ENCODE measurements at places on chromosomes 11 and 22.
A peak's percentile ranks its signal among the peaks of the same experiment; 100 is the strongest.

DNA sequence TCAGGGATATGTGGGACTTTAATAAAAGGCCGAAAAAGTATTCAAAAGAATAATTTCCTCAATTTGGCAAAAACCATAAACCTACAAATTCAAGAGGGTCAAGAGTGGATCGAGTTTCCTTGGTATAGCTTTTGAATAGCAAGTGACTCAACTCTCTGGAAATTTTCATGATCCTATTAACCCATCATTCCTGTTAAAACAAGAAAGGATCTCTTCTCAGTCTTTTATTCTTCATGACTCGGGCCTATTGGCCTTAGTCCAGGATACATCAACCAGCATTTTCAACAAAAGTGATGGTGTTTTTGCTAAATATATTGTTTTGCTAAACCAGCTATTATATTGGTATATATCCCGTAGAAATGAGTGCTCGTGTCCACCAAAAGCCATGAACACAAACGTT is 110.3 kb downstream of the ATXN10 start:
- no peak for DNase-seq

DNA sequence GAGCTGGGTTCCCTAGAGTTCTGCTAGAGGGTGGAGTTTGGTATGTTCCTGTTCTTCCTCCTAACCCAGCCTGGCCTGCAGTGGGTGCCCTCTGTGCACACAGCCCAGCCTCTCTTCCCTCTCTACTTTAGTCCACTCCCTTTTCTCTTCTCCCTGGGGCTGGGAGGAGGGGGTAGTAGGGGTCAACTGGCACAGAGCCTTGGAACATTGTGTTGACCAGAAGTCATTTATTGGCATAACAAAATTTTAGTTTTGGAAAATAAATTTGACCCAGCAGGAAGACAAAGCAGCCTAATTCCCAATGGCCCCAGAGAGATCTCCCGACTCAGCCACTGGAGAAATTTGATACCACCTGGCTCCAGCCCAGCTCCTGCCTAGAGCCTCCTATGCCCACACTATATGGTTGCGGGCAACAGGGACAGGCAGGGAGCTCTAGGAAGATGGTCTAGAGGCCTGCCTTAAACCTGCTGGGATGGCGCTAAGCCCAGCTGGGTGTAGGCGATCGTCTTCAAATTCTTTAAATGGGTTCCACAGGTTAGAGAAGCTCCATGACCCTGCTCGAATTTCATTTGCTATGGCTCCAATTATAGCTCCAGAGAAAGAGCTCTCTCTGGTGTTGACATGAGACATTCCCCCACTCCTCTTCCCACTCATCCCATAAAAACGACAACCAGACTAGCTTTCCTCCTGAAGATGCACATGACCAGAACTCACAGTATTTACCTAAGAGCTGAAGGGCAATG is 9.9 kb downstream of the PCSK7 start:
- DNase-seq = no peak

GRCh38 chr11:120334894-120335462 is 1.2 kb upstream of the ARHGEF12 start:
- DNase-seq = peak; percentile 87

GRCh38 chr11:118193910-118194566 is 17.6 kb upstream of the SCN2B start:
- no peak for DNase-seq

- no peak for DNase-seq
These were observed 19.1 kb upstream of the RCN1 start for GRCh38 chr11:32071811-32072210.

DNA sequence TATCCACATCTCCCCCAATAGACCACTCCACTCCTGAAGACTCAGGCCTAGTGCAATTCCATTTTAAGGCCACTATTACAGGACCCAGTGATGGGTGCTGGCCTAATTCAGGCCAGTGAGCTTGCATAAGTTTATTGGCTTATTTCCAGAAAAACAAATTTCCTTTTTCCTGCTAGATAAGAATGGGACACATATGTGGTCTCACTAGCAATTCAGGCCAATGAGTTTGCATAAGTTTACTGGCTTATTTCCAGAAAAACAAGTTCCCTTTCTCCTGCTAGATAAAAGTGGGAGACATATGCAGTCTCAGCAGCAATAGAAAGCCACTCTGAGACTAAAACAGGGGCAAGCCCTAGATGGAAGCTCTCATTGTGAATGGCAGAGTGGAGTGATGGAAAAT is 22.4 kb downstream of the ADM start:
- DNase-seq = no peak

GRCh38 chr11:33375688-33376311 is 118.6 kb downstream of the HIPK3 start:
- no peak for DNase-seq

DNA sequence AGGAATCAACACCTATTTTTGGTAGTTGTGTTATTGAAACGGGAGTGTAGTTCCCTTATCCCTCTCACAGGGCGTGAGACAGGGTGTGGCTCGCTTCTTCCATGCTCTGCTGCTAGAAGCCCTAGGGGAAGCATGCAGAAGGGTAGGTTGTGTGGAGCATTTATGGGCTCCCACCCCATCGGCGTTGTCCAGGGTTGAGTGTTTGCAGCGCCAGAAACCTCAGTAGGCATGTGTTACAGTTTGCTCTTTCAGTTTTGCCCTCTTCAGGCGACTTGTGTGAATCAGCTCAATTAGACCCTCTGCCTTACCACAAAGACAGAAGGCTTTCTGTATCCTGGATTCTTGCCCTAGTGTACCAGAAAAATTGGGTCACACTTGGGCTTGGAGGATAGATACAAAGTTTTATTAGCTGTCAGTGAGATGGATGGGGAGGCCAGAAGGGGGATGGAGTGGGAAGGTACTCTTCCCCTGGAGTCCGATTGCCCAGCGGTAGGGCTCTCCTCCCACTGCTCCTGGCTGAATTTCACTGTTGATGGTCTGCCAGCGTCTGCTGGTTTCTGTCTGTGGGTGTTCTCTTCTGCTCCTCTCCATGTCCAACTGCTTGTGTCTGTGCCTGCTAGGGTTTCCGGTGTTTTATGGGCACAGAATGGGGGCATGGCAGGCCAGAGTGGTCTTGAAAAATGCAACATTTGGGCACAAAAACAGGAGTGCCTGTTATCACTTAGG is 358.3 kb upstream of the CTSC start:
- DNase-seq = no peak

- DNase-seq = no peak
These were observed 2.4 kb upstream of the ATL3 start for GRCh38 chr11:63673579-63673978.

DNA sequence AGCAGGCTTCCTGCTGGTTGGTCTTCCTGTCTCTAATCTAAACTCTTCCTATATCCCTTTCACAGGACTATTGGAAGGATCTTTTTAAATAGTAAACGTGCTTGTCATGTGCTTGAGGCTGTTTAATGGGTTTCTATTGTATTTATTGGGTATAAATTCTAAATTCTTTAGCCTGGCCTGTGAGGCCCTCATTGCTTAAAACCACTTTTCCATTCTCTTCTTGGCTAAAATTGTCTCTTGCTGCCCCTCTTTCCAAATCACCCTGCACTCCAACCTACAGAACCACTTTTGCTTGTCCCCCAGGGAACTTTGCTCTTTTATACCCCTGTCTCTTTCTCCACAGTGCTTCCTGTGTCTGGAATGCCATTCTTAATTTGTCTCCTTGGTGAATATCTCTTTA is 46.4 kb upstream of the MUC15 start:
- no peak for DNase-seq

- DNase-seq = peak; percentile 50
These were observed 1.2 kb downstream of the ELFN2 start for GRCh38 chr22:37425800-37426705.

DNA sequence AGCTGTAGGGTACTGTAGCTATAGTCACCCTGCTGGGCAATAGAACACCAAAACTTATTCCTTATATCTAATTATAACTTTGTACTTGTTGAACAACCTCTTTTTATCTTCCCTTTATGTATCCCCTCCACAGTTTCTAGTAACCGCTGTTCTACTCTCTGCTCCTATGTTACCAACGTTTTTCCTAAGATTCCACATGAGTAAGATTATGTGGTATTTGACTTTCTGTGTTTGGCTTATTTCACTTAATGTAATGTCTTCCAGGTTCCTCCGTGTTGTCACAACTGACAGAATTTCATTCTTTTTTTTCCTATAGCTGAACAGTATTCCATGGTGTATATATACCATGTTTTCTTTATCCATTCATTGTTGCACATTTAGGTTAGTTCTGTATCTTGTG is 258.4 kb downstream of the DYNC2H1 start:
- DNase-seq = no peak

DNA sequence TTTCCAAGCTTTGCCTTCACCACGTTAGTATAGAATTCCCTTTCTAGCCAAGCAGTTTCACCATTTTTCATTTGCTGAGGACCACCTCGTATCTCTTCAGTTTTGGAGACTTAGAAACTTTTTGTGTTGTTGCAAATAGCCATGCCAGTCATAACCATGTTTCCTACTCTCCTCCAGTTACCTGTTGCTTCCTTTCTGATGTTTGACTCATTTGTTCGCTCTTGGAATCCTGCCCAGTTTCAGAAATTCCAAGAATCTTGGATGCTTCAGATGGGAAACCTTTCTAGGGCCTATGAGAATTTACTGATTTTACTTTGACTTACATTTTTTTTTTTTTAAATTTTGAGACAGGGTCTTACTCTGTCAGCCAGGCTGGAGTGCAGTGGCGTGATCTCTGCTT is 65.4 kb downstream of the PPP6R3 start:
- no peak for DNase-seq

DNA sequence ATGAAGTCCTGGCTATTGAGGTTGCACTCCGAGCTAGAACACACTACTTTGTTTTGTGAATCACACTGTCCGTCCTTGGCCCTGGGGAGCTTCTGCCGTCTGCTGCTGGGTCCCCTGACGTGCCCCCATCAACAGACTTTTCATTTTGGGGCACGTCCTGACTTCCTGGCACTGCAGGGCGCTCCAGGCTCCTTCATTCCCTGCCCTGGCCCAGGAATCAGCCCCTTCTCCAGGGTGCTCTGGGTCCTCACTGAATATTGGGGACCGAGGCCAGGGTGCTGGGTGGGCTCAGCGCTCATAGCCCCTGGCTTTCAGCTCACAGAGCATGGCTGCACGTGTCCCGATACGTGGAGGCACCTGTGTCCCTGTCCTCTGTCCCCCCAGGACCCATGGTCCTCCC is 22.2 kb downstream of the TSPAN4 start:
- no peak for DNase-seq

- DNase-seq = peak; percentile 74
These were observed 64.5 kb downstream of the AMBRA1 start for GRCh38 chr11:46529095-46529905.
